ENCODE measurements at places on chromosomes 3 and 15. TPM values are rescaled to one million over a fixed set of nuclear protein-coding genes. Genes with fewer than 3 reads are reported as not detected.

The LYZL4 gene
- total RNA-seq, result not detected

The ACOX2 gene
- 0.10 TPM for total RNA-seq

The SHF gene
- total RNA-seq, result 2.8 TPM

The ARNT2 gene
- total RNA-seq, result 1.3 TPM

The CYP11A1 gene
- total RNA-seq, result not detected

The SKOR1 gene
- 0.19 TPM for total RNA-seq
